ENCODE measurements at places on chromosomes 2 and 18.

GRCh38 chr2:240965905-240966456, 32.4 kb upstream of the SNED1 start:
- no peak for DNase-seq

DNA sequence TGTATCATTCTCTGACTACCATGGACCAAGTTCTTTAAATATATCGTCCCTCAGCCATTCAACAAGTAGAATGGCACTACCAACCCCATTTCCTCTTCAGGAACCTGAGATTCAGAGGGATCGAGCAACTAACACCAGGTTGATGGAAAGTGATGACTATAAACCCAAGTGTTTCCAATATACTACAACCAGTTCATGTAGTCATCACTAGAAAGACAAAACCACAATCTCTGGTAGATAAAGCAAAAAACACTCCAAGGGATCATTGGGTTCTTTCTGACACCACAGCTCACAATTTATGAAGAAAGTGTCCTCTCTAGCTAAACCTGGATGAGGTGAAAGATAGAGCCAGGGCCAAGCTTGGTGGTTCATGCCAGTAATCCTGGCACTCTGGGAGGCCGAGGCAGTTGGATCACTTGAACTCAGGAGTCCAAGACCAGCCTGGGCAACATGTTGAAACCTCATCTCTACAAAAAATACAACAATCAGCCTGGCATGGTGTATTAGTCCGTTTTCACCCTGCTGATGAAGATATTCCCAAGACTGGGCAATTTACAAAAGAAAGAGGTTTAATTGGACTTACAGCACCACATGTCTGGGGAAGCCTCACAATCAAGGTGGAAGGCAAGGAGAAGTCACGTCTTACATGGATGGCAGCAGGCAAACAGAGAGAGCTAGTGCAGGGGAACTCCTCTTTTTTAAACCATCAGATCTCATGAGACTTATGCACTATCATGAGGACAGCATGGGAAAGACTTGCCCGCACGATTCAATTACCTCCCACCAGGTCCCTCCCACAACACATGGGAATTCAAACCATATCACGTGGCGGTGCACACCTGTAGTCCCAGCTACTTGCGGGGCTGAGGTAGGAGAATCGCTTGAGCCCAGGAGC, 2.2 kb downstream of the CD226 start:
- DNase-seq: no peak

- DNase-seq: no peak
Observed at GRCh38 chr2:189115126-189115525, 64.4 kb downstream of the COL5A2 start.

DNA sequence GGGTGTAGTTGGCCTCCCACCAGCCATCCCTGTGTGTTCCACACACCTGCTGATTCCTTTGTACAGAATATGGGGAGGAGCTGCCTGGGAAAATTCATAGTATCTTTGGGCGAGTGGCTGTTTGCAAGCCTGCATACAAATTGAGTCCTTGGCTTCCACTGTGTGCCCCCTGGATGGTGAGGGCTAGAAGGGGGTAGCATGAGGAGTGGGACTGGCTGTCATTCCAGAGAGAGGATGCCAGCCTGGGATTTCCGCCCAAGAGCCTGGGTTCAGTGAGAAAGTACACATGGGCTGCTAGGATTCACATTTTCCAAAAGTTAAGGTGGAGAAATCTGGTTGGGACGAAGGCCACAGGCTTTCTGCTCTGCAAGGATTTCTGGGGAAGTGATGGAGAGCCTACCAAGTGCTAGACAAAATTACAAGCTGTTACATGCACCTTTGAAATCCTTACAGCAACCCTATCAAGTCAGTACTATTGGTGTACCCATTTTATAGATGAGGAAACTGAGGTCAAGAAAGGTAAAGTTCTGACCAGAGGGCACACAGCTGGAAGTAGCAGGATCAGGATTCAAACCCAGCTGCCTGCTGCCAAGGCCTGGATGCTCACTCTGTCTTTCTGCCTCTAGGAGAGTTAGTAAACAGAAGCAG, 606 bp upstream of the TOGARAM2 start:
- no peak for DNase-seq

GRCh38 chr2:165660361-165660760, 133.7 kb downstream of the GALNT3 start:
- DNase-seq: no peak

- no peak for DNase-seq
Observed at GRCh38 chr18:9616049-9616448, 1.7 kb upstream of the PPP4R1 start.

GRCh38 chr2:221106241-221106640, 465.9 kb downstream of the EPHA4 start:
- no peak for DNase-seq

GRCh38 chr2:141105763-141106162, 1025.1 kb downstream of the LRP1B start:
- no peak for DNase-seq

GRCh38 chr18:77632758-77633157, 383.1 kb downstream of the GALR1 start:
- DNase-seq: no peak

GRCh38 chr2:1987379-1987778, 243.1 kb upstream of the PXDN start:
- DNase-seq: no peak
